NCI-H1092 treated with DMSO at 0.1 percent for 48 hours (cell line): ENCODE measurements at places on chromosomes 3 and 15.

- no peak for DNase-seq
Measured at GRCh38 chr15:83793069-83793468, 139.1 kb downstream of the ADAMTSL3 start.

DNA sequence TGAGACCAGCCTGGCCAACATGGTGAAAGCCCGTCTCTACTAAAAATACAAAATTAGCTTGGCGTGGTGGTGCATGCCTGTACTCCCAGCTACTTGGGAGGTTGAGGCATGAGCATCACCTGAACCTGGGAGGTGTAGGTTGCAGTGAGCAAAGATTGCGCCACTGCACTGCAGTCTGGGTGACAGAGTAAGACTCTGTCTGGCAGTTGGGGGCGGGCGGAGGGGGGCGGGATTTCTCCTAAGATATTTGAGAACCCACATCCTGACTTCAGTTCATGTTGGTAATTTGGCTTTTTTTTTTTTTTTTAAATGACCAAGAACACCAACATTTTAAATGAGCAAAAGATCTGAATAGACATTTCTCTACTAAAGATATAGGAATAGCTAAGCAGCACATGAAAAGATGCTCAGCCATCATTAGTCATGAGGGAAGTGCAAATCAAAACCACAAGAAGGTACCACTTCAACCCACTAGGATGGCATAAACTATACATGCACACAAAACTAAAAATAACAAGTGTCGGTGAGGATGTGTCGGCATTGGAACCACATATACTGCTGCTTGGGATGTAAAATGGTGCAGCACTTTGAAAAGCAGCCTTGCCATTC lies 75.6 kb upstream of the LMOD3 start:
- DNase-seq: no peak

DNA sequence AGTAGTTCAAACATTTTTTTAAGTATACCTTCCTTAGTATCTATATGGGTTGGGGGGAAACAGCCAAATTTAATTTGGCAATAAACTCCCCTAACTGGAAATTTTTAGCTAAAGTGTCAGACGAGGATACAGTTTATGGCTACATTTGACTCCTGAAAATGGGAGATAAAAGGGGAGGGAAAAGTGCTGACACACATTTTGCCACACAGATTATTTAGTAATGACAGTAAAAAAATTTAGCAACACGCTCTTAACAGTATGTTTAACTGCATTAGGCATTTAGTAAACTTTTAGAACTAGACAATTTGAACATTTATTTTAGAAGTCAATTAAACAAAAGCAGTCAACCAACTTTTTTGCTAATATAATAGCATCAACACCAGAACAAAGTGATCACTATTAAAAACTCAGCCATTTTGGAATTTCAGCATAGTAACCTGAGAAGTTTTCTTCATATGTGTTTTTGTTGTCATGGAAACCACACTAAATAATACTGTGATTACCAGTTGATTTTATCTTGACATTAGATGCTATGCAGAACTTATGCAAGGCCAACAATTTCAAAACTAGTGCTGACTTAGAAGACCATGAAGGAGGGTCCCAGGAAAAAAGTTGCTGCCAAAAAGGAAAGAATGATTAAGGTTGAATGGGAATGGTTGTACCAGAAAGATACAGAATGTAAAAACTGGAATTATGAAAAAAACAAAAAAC lies 47.0 kb upstream of the TFG start:
- no peak for DNase-seq

DNA sequence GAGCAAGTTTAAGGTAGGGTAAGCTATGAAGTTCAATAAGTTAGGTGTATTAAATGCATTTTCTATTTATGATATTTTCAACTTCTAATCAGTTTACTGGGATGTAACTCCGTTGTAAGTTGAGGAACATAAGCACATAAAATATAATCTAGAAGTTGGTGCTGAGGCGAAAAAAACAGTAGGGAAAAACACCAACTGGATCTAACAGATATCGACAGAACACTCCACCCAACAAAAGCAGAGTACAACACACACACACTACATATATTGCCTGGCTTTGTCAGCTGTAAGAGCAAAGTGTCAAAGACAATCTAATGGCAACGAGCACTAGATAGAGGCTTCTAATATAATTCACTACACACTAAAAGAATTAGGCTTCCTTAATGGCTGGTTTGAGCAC lies 8.4 kb downstream of the PIK3R4 start:
- no peak for DNase-seq

DNA sequence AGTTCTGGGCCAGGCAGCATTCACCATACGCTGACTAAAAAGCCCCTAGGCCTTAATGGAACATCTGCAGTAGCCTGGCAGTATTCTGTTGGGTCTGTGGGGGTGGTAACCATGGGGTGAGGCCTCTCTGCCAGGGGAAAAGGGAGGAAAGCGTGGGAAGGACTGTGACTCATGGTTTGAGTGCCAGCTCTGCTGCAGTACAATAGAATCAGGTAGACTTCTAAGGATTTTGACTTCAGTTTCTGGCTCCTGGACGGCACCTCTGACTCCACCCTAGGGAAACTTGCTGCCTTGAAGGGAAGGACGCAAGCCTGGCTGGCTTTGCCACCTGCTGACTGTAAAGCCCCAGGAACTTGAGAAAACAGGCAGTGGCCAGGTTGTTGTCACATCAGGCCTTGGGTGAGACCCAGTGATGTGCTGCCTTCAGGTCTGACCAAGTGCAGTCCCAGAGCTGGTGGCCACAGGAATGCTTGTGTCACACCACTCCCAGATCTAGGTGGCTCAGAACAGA lies 148.6 kb downstream of the SUCNR1 start:
- DNase-seq: no peak

- DNase-seq: no peak
Measured at GRCh38 chr3:94024385-94024784, 4.0 kb downstream of the STX19 start.

DNA sequence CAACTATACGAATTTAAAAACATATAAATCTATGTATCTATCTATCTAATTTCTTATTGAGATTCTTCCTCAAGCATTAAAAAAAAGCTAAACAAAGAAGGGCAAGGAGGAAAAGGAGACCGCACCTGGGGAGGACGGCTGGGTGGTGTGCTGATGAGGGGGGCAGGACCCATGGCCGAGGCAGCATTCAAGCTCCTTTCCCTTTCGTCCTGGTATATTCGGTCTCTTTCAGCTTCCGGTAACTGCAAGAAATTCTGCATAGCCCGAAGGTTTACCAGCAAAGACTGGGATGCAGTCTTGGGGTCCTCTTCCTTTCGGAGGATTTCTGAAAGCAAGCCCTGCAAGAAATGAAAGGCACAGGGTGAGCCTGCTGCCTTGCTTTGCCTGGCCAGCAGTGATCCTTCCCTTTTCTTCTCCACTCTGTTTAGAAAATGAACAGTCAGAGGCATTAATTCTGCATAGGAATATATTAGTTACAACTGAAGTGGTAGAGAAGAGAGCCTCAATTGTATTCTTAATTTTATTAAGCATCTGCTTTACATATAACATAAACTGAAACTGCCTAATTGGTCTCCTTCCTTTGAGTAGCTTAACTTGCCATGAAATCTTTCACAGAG lies 38.8 kb downstream of the SATB1 start:
- DNase-seq: no peak

DNA sequence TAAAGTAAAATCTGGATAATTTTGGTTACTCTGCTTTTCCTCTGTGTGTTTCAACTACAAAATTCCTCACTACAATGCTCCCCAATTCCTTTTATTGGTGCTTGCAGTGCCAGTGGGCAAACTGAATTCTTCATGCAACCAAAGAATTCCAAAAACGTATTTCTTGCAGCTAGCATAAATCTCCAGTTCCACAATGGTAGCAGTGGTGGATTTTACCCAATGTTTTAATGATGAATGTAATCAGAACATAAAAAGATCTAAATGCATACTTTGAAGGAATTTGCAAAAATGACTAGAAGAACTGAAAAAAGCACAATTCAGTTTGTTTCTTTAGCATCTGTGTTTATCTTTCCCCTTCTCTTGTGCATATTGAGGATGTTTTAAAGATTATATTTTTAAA lies 359.6 kb upstream of the TPRG1 start:
- no peak for DNase-seq

GRCh38 chr15:90701048-90701447 lies 16.1 kb upstream of the BLM start:
- DNase-seq: no peak

GRCh38 chr3:166860217-166860616 lies 519.9 kb downstream of the ZBBX start:
- no peak for DNase-seq

GRCh38 chr15:99504071-99504822 lies 61.5 kb upstream of the MEF2A start:
- DNase-seq: no peak

GRCh38 chr3:54517424-54517823 lies 395.1 kb downstream of the CACNA2D3 start:
- DNase-seq: no peak

GRCh38 chr3:134155446-134155845 lies 95.2 kb downstream of the RYK start:
- peak; percentile 35 for DNase-seq

DNA sequence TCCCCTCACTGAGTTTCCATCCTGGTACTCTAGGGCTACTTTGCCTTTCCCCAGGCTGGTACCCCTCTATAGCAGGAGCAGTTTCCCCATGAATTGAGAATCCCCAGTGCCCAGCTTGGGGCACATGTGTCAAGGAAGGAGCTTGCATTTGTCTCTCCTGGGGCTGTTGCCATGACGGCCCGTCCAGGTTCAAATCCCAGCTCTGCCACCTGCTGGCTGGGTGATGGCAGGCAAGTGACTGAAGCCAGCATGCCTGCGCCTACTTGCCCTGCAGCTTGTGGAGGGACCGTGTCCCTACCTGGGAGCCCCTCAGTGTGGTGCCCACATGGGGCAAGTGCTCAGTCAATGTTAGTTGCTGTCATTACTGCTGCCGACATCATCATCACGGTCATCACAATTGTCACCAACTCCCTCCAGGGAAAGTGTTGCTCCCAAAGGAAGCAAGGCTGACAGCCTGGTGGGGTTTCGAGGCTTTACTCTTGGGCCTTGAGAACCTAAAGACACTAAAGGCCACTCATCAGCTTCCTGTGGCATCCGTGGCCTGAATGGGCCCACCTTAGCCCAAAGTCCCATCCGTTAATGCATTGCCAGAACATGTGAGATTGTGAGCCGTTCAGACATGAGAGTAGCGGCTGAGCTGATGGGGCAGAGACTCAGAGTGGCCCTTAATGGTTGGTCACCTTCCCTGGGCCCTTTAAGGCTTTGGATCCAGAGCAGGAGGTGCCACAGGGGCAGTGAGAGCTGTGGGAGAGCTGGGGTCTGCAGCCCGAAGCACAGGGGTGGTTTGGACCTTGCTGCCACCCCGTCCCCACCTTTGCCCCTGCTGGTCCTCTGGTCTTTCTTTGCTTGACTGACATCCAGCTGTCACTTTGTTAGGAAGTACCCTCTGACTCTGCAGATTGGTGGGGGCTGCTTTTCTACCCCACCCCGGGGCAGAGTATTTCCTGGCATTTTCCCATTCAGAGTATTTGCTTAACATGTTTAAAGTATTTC lies 144.4 kb downstream of the DNAJB8 start:
- DNase-seq: no peak

DNA sequence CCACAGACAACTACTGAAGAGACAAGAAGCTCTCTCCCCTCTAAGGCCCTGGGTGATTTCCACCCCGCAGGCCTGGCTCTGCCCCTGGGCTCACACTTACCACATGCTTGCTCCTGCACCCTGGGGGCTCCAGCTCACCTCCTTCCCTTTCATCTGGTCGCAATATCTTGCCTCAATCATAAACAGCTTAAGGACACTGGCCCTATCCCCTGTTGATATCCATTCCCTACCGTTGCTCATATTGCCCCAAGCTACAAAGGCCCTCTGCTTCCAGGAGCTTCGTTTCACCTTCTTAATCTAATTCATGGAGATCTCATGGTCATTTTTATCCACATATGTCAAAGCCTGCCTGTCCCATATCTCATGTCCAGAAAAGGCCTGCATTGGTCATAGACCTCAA lies 46.0 kb upstream of the TSEN2 start:
- no peak for DNase-seq

GRCh38 chr3:52555056-52555455 lies 18.7 kb downstream of the UQCC5 start:
- no peak for DNase-seq

DNA sequence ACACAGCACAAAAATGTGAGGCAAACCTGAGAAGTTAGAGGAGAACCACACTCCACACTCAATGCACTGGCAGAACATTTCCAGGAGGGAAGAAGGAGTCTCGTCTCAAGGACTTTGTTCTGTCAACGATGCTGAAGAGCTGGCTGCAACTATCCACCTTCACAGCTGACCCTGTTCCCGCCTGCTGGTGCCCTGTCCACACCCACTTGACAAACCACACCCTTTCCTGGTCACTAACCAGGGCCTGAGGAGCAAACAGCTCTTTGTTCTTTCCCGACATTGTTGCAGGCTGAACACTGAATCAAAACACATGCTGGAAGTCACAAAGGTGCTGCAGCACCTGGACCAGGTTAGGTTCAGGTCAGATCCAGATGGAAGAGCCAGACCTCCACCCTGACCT lies 92.6 kb upstream of the ARRDC4 start:
- no peak for DNase-seq

- no peak for DNase-seq
Measured at GRCh38 chr3:143119974-143120715, 574 bp downstream of the CHST2 start.

DNA sequence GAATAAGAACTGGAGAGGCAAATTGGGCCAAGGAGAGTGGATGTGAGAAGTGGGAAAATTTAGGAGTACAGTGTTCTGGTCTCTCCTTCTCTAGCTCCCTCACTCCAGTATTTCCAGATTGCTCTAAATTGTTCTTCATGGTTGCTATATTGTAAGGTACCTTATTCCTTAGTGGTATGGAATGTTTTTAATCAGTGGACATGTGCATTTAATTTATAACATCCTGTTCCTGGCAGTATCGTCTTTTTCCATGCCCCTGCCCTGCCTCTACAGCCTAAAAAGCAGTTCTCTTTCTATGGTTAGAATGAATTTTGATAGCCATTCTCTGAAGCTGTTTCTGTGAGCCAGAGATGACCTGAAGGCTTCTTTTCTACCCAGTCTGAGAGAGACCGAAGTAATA lies 180.5 kb downstream of the TCF12 start:
- no peak for DNase-seq

DNA sequence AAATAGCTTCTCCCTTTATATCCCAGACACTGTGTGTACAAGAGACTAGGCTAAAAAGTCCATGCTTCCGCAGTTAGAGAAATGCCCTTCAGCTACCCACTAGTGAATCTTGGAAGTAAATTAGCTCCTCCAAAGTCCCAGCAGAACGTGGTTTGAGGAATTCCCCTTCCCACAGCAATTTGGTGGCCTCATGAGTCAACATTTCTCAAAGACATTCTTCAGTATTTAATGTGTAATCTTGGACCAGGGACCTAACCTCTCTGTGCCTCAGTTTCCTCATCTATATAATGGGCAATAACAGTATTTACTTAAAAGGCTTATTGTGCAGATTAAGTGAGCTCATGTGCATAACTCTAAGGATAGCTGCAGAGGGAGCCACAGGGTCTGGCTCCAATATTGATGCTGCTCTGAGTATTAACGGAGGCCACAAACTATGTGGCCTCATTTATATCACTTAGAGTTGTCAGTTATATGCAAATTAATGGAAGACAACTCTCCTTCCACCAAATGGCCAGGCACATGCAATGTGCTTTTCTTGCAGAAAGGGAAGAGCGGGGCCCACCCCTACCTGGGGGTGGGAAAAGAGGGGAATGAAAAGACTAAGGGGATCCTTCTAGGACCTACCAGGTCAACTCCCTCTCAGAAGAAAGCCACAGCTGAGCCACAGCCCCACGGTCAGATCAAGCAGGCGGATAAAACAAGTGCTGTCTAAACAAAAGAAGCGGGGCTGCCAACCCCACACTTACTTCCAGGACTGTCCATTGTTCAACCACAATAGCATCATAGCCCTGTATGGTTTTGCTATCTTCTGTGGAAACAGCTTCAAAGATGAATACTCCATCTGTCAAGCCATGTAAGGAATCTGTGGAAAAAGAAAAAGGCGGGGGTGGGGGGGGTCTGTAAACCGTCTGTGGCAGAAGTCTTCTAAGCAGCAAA lies 92.4 kb downstream of the OXNAD1 start:
- no peak for DNase-seq
